ENCODE measurements at places on chromosomes 13 and 19. TPM values are rescaled to one million over a fixed set of nuclear protein-coding genes. Genes with fewer than 3 reads are reported as not detected.

Gene PLIN4
- total RNA-seq: not detected

Gene ZNF433
- total RNA-seq: 15.7 TPM

Gene WASF3
- 6.7 TPM for total RNA-seq

Gene PSG11
- 0.22 TPM for total RNA-seq

Gene C19orf85
- total RNA-seq: not detected

Gene UTP14C
- total RNA-seq: 11.3 TPM

Gene MBD3L2
- not detected for total RNA-seq

Gene SRRM5
- 0.22 TPM for total RNA-seq
